Stimulated activated CD8-positive, alpha-beta memory T cell treated with anti-CD3 and anti-CD28 coated beads, Interleukin-7, amount 100 ng/mL, for 24 hours (primary cell): ENCODE measurements at places on chromosomes 13 and 19.

GRCh38 chr19:50311723-50312635 lies 17.2 kb downstream of the KCNC3 start:
- no peak for DNase-seq

DNA sequence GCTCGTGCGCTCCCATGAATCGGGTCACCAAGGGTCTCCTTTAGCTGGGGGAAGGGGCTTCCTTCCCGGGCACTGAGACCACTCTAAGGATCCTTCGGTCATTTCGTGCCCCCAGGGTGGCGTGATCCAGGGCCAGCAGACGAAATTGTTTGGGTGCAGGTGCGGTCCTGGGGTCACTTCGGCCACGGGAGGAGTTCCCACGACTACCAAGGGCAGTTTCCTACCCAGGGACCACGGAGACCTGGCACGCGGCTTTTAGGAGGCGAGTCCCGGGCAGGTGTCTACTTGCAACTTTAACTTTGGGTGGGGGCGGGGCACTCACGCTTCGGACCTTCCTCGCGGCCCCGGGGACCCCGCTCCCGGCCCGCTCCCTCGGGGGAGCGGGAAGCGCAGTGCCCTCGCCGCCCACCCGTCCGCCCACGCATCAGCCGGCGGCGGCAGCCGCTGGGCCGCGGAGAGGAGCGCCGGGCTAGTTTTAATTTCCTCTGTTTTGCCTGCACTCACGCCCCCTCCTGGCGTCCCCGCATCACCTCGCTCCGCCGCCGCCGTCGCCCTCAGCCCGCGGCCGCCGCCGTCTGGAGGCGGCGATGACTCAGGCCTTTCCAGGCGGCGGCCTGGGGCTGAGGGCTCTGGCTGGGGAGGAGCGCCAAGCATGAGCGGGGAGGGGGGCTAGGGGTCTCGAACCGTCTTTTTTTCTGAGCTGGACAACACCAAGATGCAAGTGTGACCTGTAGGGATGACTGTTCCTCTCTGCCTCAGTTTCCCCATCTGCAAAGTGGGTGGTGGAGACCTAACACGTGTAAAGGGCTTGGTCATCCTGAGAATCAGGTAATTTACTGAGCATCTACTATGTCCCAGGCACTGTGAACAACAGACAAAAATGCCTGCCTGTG lies 21.8 kb downstream of the OLFM2 start:
- peak; percentile 56 for DNase-seq

- DNase-seq = no peak
Observed at GRCh38 chr13:75368167-75368566, 113.8 kb downstream of the TBC1D4 start.

DNA sequence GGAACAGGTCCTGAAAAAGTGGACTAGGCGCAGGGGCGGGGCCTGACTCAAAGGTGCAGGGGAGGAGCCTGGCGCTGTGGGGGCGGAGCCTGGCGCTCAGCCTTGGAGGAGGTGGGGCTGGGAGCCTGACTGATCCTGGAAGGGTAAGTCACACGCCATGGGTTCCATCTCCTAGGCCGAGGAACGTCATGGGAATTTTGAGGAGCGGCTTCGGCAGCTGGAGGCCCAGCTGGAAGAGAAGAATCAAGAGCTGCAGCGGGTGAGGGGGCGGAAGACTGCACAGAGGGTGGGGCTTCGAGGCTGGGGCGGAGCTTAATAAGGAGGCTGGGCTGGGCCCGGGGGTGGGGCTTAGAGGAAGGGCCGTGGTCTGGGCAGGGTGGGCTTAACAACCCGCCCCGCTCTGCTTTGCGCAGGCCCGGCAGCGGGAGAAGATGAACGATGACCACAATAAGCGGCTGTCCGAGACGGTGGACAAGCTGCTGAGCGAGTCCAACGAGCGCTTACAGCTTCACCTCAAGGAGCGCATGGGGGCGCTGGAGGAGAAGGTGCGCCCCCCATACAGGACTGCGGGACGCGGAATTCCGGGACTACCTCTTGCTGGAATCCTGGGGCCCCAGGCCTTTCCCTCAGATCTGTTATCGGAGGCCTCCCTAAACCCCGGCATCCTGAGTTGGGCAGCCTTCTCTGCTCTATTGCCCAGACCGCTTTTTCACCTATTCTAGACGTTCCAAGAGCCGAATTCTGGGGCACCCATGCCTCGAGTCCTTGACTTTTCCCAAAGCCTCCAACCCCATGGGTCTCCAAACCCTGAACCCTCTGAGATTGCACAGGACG lies 14.5 kb downstream of the PPFIA3 start:
- DNase-seq = no peak

DNA sequence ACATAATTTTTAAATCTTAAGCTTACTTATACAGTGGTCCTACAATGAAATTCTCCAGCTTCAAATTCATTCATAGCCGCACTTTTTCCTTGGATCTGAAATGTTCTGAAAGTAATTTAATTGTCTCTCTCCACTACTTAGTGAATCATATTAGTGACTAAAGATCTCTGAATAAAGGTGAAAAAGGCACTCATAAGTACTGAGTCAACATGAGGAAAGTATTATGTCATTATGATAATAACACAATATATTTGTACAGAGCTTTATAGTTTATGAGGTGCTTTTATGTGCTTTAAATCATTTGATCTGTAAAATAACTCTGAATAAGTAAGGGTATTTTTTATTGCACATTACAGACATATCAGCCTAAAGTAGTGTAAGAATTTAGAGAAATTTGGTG lies 628.2 kb upstream of the SLITRK5 start:
- no peak for DNase-seq

GRCh38 chr13:41075034-41075433 lies 13.7 kb downstream of the WBP4 start:
- no peak for DNase-seq

DNA sequence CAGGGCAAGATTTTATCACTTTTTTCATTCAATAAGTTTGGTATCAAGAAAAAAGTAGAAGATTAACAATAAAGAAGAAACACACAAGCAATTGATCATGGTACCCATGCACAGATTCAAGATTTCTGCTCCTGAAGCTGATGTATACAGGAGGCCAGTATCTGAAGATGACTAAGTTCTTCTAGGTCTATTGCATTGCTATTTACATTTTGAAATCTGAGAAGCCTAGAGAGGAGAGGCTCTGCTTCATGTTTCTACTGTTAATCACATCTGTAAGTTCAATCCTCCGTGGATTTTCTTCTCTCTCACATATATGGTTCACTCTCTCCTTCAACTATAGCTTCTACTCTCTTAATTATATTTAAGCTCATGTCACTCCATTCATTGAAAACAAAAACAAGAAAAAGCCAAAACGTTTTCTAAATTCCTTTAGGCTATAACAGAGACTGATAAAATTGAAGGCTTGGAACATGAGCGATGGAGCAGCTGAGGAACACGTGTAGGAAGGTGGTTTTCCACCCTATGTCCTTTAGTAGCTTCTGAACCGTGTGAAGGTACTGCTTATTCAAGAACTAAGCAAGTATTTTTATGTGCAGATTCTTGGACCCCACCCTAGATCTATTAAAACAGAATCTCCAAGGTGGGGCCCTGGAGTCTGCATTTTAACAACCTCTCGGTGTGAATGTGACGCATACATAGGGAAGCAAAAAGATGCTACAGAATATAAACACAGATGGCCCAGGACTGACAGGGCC lies 198.2 kb downstream of the EFNB2 start:
- DNase-seq = no peak

- no peak for DNase-seq
Observed at GRCh38 chr13:53112522-53112921, 83.9 kb downstream of the OLFM4 start.

DNA sequence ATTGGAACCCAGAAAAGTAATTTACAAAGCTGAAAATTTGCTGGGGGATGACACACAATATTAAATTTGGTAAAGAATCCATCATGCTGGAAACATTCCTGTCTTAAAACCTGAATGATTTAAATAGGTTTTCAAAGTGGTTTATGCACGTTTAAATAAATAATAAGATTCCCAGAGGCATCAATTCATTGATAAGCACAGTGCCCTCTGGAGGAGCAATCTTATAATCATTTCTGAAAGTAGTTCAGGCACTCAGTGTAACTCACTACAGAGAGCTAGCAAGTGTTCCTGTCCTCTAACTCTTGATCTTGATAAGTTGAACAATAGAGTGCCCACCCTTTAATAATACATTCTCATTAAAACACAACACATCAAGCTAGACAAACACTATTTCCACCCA lies 43.5 kb upstream of the SHISA2 start:
- no peak for DNase-seq

GRCh38 chr19:18510216-18510615 lies 11.7 kb downstream of the ELL start:
- no peak for DNase-seq

- DNase-seq = no peak
Observed at GRCh38 chr13:43428545-43429296, 358.1 kb downstream of the ENOX1 start.

- no peak for DNase-seq
Observed at GRCh38 chr19:53866865-53867224, 838 bp upstream of the MYADM start.

DNA sequence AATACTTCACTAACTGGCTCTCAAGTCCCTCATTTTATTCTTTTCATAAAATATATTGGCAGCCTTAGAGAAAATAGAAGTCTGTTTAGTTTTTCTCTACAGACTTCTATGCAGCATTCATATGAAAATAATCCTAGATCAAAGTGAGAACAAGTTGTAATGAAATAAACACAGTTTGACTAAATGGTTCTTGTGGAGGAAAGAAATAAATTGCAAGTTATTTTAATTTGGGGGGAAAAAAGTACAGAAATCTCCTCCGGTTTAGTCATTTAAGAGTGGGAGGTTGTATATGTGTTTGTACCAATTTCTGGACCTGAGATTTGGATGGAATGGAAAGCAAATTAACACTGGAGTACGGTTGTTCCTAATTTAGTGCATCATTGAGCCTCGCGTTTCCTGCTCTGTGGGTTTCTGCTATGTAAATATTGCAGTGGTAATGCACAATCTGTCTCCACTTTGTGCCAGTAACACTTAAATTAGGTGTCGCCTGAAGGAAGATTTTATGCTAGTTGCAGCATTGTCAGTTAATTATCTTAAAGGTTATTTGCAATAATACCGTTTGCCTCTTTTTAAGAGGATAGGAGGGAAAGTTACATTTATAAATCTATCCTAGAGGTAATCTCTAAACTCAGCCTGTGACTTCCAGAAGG lies 100.2 kb downstream of the ZIC5 start:
- no peak for DNase-seq

DNA sequence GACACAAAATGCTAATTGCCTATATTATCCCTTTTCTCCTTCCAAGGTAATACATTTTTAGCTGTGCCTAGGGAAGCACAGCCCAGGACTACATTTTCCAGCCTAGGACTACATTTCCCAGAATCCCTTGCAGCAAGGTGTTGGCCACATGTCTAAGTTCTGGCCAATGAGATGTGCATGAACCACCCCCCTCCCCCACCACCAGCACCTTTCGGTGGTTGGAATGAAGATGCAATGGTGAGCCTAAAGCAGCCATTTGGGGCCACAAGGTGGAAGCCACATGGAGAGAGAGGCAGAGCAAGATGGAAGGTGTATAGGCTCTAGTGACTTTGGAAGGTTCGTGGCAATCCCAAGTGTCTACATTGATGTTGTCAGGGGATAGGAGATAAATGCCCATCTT lies 16.2 kb downstream of the UNC13A start:
- no peak for DNase-seq

GRCh38 chr19:11209839-11210655 lies 12.7 kb upstream of the KANK2 start:
- DNase-seq = no peak

GRCh38 chr19:47435196-47435595 lies 15.9 kb upstream of the MEIS3 start:
- no peak for DNase-seq

DNA sequence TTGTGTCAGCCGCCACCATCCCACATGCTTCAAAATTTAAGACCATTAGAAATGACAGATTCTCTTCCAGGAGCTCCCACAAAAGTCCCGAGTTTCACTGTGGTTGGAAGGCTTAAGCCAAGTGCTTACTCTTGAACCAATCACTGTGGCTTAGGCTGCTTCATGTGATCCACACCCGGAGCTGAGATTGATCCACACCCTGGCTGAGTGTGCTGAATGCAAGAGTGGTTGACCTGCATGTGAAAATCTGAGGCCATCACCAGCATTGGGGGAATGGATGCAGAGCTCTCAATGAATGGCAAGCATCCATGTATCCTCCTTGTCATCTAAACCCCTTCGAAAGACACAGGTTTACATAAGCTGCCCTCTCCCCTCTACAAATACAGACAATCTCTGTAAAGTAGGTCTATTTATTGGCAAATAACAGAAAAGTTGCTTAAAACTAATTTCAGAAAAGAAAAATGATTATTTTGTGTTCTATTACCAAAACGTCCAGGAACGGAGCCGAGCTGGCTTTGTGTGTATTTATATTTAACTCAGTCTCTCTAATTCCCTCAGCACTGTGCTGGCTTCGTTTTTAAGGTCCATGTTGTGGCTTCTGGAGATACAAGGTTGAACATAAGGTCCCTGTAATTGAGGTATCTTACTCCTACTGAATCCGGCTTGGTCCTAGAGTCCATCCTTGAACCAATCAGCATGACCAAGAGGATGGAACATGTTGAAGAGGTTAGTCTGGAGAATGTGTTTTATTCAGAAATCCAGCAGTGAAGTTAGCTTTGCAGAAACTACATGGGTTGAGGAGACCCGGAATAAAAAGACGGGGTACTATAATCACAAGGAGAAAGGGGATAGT lies 332.4 kb downstream of the LIG4 start:
- no peak for DNase-seq

DNA sequence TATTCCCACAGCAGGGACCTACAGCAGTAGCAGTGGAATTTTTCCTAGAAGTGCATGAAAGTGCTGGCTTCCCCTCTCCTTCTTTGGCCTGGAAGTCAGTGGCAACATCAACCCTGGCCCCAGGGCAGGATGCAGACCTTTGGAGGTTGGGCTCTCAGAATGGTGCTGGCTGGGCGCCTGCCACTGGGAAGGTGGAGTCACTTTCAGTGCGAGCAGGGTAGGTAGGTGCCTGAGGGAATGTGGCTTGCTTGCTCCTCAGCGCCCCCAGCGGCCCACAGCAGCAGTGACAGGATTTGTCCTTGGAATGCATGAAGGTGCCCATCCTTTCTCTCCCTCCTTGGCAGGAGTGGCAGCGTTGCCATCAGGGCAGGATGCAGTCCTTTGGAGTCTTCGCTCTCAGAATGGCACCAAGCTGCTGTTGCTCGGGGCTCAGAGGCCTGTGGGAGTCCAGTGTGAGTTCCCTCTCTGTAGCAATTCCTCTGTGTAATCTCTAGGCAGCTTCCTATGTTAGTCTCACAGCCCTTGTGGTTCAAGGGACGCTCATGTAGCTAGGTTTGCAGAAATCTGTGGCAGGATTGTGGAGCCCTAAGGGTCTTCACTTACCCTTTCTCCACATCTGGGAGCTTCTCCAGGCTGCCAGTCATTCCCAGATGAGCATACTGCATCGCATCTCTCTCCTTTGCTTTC lies 354.4 kb upstream of the DACH1 start:
- DNase-seq = no peak

GRCh38 chr13:74597526-74597925 lies 463.3 kb upstream of the KLF12 start:
- DNase-seq = no peak

DNA sequence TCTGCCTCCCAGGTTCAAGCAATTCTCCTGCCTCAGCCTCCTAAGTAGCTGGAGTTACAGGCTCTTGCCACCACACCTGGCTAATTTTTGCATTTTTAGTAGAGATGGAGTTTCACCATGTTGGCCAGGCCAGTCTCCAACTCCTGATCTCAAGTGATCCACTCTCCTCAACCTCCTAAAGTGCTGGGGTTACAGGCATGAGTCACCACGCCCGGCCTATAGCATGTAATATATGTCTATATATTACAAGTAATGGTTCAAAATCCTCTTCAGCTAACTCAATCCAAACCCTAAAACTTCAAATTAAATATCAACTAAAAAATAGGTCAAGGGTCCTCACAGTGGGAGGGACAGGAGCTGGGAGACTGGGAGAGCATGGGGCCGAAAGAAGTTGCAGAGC lies 28.0 kb downstream of the FPR3 start:
- no peak for DNase-seq
